Brain (organoid and tissue), 16 donors: ENCODE measurements at places on chromosomes 3 and 15.

- DNase-seq: peak; percentile 16
Observed at GRCh38 chr3:53375019-53375418, 27.7 kb upstream of the DCP1A start.

GRCh38 chr3:38154625-38155255, 10.6 kb upstream of the OXSR1 start:
- DNase-seq: no peak

GRCh38 chr15:84824260-84825007, 7.3 kb downstream of the ALPK3 start:
- peak; percentile 41 for DNase-seq

GRCh38 chr3:153127788-153128187, 34.2 kb upstream of the RAP2B start:
- no peak for DNase-seq

DNA sequence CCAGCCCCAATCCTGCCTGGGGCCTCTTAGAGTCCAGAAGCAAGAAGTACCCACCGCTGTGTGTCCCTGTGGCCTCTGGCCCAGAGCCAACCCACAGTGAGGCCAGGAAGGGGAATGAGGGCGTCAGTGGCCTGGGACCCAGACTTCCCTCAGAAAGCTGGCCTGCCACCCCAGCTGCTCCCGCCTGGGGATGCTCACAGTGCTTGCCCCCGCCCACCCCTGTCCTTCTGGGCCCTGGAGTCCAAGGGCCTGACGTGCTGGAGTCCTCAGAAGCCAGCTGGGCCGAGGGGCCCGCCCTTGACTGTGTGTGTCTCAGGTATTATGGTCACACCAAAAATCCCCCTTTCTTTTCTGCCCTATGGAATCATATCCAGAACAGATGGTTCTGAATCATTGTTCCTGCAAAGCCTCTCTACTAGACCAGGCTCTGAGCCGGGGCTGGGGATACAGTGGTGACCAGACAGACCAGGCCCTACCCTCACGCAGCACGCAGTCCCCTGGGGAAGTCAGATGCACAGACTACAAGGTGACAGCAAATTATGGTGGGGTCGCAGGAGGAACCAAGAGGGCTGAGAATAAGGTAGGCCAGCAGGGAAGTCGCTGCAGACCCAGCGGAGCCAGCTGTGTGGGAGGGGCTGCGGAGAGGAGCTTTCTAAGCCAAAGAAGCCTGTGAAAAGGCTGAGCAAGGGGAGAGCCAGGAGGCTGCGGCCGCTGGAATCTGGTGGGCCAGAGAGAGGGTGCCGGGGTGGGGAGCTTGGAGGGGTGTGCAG, 99.1 kb downstream of the VGLL4 start:
- no peak for DNase-seq

- DNase-seq: no peak
Observed at GRCh38 chr3:195458316-195458717, 15.5 kb upstream of the ACAP2 start.

DNA sequence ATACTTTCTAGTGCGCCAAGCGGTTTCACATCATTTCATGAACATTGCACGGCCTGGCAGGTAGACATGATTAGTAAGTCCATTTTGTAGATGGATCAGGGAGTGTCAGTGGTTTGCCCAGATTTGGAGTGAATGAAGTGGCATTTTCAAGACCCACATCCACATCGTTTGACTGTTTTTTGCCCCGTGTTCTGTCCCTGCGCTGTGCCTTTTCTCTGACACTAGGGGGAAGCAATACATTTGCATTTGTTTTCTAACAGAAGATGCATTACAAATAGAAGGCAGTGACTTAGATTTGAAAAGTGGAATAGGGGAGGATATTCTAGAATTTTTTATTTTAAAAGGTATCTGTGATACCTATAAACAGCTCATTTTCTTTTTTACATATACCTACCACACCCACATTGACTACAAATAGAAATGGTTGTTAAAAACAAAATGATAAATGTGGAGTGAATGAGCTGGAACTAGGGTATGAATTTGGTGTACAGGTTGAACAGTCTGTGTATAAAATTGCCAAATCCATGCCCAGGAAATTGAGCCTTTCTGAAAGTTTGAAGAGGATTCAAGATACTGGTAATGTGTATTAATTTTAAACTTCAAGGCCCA, 98.0 kb downstream of the USP13 start:
- DNase-seq: peak; percentile 14

DNA sequence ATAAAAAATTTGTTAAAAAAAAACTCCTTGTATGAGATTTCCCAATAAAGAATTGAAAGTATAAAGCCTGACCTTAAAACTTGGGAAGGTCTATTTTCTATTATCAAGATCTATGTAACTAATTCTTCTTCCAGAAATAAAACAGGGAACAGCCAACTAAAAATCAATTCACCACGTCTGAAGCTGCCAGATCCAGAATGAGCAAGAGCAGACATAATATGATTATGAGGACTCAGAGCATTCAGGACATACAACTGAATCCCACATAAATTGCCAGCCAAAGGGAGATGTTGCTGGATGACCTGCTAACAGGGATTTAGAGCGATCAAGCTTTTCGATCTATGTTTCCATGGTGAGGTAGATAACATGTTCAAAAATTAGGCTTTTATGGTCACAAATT, 1151.3 kb upstream of the CADM2 start:
- no peak for DNase-seq

DNA sequence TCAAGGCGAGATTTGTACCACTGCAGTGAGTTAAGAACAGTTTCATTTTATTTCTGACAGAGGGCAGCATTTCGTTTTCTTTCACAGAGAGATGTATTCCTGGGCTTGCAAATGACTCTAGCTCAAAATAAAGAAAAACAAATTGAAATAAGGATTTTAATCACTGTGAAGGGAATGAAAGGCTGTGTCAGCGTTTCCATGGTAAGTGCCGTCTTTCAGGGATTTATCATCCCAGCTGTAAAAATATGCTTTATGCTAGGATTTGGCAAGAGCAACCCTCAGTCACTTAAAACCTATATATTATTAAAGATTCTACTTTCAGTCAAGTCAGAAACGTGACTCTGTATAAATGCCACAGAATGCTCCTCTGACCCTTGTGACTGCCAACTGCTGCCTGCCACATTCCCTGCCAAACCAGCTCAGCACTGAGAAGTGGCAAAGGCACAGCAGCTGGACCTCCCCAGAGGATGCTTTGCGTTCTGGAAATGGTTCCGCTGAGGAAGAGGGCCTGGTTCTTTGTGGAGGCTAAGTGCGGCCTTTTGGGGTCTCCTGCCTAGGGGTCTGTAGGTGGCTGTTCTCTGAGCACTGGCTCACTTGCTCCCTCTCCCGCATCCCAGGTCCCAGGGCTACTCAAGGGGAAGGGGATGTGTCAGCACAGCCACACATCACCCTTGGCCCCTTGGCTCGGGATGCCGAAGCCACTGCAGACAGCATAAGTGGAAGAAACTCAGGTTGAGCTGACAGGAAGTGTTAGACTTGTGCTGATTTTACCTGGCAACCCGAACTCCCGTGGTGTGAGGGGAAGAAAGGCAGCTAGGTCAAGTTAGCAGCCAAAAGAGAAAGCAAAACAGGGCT, 56.6 kb upstream of the POMGNT2 start:
- peak; percentile 81 for DNase-seq

GRCh38 chr15:29612096-29612495, 210.2 kb downstream of the TJP1 start:
- DNase-seq: no peak

GRCh38 chr3:164007765-164008164, 1070.5 kb downstream of the SI start:
- no peak for DNase-seq

DNA sequence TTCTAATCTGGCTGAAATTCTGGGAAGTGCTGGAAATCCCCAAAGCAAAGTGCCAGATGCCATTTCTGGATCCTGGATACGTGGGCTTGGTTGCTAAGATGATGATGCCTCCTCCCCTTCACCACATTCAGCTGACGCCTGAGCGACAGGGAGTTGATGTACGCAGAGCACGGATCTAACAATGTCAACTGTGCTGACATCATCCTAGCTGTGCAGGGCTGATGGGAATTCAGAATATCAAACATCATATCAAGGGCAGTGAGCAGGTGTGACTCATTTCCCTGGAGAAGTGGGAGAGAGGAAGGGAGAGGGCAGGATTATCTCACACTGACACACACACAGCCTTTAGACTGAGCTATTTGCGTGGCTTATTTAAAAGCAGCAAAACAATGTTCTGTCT, 92.6 kb upstream of the ZBTB20 start:
- peak; percentile 87 for DNase-seq

DNA sequence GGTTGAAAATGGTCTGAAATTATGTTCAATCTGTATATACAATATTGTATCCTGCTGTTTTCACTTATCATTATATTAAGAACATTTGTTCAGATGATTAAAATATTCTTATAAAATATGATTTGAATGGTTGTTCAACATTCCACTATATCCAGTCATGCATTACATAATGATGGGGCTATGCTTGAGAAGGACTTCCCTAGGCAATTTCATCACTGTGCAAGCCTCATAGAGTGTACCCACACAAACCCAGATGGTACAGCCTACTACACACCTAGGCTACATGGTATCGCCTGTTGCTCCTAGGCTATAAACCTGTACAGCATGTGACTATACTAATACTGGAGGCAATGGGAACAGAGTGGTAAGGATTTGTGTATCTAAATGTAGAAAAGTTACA, 30.5 kb downstream of the SLC7A14 start:
- no peak for DNase-seq

DNA sequence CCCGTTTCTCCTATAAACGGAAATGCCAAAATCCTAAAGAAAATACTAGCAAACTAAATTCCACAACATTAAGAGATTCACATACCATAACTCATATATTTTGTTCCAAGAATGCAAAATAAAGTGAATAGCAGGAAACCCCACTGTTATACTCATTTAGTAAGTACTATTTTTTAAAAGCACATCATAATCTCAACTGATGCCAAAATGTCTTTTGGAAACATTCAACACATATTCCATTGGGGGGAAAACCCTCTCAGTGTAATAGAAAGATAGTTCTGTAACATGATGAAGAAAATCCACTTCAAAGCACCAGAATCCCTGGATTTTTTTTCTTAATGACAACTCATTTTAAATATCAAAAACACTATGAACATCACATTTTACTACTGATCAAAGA, 93.0 kb upstream of the EIF1B start:
- no peak for DNase-seq

DNA sequence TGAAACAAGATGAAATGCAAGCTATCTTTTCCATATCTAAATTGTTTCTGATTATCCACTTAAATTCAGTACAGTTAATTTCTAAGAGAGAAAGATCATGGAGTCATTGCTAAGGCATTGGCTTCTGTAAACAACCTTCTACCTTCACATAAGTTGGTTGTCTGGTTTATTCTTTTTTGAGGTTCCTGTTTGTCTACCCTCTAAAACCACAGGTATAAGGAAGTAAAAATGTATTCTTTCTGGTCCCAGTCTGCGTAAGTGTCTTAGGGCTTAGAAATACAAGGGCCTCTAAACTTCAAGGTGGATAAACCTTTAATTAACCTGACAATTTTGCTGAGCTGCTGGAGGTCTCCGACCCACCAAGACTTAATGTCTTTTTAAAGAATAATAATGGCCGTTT, 3.6 kb upstream of the ATOSA start:
- DNase-seq: no peak

DNA sequence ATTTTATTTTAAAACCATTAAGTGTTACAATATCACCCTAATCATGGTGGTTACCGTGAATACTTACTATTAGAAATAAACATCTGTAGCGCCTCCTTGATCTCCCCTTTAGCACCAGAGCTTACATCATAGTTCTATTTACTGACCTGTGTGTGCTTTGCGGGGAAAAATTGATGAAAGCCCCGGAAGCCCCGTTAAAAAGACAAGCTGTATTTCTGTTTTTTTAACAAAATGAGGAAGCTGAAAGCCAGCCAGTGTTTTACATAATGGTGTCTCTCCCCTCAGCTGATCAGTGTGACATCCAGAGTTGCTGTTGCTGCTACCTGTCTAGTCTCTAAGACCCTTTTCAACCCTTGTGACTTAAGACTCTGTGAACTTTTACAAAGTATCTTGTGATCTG, 100.8 kb downstream of the OPA1 start:
- DNase-seq: no peak

DNA sequence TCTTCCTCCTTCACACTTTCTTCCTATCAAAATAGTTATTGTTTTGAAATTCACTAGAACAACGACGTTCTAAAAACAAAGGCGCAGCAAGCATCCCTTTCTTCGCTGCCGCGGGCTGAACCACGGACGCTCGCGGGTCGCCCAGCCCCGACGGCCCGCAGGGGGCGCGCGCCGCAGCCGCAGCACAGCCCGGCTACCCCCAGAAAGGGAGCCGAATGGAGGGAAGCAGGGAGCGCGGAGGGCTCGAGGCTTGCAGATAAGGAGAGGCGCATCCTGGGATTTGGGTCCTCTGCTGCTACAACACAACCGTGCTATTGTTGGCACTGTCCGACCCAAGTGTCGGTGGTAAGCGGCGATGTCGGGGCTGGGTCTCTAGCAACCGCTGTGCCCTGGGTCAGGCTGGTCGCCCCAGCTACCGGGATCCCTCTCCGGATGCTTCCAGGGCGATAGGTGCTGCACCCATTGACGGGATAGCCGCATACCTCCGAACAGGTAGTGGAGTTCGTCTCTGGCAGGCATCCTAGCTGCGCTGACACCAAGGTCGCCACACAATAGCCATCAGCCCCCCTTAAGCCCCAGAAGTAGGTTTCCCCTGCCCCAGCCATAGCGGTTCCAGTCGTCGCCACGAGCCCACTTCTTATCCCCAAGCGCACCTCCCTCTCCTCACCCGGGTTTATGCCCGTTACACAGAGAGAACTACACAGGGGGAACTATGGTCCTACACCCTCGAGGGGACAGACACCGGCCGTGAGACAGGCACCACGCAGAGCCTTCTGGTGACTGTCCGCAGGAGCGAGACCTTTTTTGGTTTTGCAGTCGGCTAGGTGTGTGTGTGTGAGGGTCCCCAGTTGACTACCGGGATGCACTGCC, 6.0 kb downstream of the ONECUT1 start:
- DNase-seq: peak; percentile 71

DNA sequence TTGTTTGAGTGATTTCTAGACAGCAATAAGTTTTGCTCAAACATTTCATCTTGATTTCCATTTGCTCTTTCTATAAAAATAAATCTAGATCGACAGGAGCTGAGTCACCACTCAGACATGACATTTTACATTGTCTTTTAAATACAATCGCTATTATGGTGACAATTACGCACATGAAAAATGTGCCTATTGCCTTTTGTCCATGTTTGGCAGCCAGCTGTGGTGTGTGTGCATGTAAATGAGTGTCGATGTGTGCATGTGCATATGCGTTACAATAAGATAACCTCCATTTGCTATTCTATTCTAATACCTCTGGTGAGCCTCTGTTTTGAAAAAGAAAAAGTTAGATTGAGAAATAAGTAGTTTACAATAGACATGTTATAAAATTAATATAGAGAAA, 89.7 kb upstream of the GRM7 start:
- peak; percentile 44 for DNase-seq

- DNase-seq: no peak
Observed at GRCh38 chr3:151197981-151198767, 4.8 kb downstream of the GPR171 start.

- DNase-seq: peak; percentile 90
Observed at GRCh38 chr15:78540141-78540870, at the start of gene PSMA4. PSMA4 (plus strand) TSS chr15:78540444; CDS start chr15:78541928, 1,484 bp downstream.

GRCh38 chr15:75672646-75673425, 25.1 kb downstream of the SNX33 start:
- peak; percentile 19 for DNase-seq

GRCh38 chr15:66955001-66955516, 110.3 kb upstream of the SMAD3 start:
- DNase-seq: no peak
